GM23248 (cell line): ENCODE measurements at places on chromosomes 5 and 9.
A peak's percentile ranks its signal among the peaks of the same experiment; 100 is the strongest.

GRCh38 chr9:125926936-125927335 is 179.8 kb downstream of the PBX3 start:
- no peak for DNase-seq

- no peak for DNase-seq
Observed at GRCh38 chr5:75960129-75960528, 123.1 kb upstream of the SV2C start.

GRCh38 chr5:53607886-53608285 is 47.4 kb downstream of the NDUFS4 start:
- DNase-seq, result peak; percentile 42

DNA sequence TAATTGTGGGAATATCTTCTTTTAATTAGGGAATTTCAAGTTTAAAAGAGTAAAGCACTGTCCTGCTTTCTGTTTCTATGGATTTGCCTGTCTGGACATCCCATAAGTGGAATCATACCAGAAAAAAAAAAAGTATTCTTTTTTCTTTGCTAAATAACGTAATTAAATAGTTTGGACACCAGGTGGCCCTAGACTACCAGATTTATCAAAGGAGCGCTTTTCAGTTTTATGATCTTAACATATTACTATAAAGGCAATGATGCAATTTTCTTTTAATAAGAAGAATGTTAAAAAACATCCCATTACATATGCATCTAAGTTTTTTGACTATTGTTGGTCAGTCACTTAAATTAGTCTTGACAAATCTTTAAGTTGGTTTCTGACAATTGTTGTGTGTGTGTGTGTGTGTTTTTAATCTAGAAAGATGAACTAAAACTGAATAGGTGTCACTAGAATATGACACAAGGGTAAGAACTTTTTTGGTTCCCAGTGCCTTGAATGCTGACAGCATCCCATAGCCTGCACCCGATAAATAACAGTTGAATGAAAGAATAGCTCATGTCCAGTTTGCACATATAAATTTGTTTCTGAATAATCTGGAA is 49.5 kb downstream of the C5orf22 start:
- peak; percentile 78 for DNase-seq

DNA sequence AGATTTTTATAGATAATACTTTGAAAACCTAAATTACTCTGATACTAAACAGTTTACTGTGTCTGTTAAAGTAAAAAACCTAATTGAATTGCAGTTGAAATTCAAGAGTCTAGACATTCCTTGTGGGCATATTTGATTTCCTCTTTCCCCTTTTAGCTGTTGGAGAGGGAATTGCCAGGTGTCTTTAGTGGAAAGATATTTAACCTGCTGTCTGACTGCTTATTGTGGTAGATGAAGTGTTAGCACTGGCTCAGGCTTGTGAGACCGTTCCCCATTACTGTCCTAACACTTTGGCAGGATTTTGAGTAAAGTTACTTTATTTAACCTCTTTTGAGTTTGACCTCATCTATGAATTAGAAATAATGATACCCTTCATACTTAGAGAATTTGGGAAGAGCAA is 16.4 kb downstream of the MAP3K1 start:
- no peak for DNase-seq

DNA sequence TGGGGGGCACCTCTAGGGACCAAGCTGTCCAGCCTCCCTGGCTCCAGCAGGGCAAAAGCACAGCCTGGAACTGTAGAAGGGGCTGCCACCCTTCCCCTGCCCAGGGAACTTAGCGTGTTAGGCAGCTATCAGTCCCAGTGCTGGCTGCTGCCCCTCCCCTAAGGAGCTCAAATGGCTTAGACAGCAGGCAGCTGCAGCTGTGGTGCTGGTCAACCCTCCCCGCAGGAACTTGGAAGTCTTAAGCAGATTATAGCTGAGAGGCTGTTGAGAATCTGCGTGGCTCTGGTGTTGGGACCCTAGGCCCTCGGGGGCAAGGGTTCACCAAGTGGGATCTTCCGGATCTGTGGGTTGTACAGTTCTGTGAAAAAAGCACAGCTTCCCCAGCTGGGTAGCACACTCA is 536.5 kb upstream of the CDH10 start:
- no peak for DNase-seq

DNA sequence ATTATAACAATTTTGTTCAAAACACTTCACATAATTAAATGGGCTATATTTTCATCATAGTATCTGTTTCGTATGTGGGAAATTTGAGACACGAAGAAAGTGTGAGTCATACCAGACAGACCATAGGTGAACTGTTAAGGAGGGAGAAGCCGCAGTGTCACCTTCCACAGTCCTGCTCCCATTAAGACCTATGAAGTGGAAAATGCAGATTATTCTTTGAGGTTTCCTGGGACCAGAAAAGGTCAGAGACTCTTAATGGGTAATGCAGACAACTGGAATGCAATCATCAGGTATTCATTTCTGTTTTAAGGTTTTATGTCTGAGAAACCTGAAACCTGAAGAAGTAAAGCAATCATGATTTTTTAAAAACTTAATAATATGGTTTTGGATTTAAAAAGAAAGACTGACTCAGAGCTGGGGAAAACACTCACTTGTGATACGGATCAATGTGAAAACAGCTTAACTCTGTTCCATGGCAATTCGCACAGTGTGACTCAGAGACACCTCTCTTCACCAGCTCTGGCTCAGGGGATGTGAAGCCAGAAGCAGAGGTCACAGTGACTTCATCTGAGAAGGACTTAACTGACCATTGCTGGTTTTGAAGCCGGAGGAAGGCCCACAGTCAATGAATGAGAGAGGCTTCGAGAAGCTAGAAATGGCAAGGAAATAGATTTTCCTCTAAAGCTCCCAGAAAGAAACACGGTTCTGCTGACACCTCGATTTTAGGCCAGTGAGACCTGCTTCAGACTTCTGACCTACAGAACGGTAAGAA is 17.2 kb upstream of the GCNT1 start:
- peak; percentile 82 for DNase-seq

DNA sequence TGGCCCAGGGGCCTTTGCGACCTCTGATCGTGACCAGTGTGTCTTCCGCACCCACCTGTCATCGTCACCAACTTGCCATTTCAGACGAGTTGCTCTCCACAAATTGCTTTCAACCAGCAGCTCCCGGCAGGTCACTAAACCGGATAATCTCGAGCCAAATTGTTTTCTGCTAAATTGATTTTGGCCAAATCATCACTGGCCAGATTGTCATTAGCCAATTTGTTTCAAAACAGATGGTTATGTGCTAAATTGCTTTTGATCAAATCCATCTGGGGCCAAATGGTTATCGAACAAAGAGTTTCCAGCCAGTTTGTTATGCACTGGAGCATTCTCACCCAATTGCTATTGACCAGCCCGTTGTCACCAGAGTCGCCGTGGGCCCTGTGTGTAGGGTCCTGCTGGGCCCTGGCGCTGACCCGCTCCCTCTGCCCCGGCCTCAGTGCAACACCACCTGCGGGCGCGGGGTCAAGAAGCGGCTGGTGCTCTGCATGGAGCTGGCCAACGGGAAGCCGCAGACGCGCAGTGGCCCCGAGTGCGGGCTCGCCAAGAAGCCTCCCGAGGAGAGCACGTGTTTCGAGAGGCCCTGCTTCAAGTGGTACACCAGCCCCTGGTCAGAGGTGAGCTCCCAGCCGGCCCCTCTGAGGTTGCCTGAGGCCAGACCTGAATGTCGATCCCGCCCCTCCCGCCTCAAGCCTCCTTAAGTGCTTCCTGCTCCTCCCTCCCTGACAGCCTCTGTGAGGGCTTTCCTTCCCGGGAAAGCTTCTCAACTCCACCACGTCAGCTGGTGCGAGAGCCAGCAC is 35.6 kb downstream of the ADAMTSL2 start:
- no peak for DNase-seq

- no peak for DNase-seq
Observed at GRCh38 chr5:176575488-176576422, 26.6 kb downstream of the CDHR2 start.

DNA sequence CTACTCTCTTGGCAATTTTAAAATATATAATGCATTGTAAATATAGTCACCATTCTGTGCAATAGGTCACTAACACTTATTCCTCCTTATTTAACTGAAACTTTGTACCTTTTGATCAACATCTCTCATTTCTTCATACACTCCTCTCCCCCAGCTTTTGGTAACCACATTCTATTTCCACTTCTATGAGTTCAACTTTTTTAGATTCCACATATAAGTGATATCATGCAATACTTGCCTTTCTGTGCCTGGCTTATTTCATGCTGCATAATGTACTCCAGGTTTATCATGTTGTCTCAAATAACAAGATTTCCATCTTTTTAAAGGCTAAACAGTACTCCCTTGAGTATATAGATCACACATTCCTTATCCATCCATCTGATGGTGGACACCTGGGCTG is 188.8 kb downstream of the NXNL2 start:
- no peak for DNase-seq

- no peak for DNase-seq
Observed at GRCh38 chr5:104247260-104247659, 684.7 kb upstream of the NUDT12 start.

GRCh38 chr9:88197016-88197415 is 58.7 kb upstream of the SPATA31C2 start:
- DNase-seq, result peak; percentile 78

GRCh38 chr5:83118471-83118870 is 41.1 kb downstream of the XRCC4 start:
- peak; percentile 13 for DNase-seq

DNA sequence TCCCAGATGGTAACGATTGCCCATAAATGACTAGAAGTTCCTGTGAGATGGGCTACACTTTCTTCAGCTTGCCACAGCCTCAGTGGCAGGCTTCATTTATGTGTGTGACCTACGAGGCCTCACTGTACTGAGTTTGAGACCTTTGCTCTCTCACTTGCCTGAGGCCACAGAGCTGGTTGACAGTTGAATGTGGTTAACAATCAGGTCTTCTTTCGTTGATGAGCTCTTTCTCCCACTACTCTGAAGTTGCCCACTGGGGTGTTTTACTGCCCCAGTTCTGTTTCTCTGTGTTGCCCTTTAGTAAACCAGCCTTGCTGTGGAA is 70.5 kb downstream of the CYFIP2 start:
- no peak for DNase-seq

- no peak for DNase-seq
Observed at GRCh38 chr9:84781931-84782866, 112.7 kb downstream of the NTRK2 start.

GRCh38 chr5:112717506-112718082 is 20.1 kb upstream of the APC start:
- DNase-seq, result no peak

DNA sequence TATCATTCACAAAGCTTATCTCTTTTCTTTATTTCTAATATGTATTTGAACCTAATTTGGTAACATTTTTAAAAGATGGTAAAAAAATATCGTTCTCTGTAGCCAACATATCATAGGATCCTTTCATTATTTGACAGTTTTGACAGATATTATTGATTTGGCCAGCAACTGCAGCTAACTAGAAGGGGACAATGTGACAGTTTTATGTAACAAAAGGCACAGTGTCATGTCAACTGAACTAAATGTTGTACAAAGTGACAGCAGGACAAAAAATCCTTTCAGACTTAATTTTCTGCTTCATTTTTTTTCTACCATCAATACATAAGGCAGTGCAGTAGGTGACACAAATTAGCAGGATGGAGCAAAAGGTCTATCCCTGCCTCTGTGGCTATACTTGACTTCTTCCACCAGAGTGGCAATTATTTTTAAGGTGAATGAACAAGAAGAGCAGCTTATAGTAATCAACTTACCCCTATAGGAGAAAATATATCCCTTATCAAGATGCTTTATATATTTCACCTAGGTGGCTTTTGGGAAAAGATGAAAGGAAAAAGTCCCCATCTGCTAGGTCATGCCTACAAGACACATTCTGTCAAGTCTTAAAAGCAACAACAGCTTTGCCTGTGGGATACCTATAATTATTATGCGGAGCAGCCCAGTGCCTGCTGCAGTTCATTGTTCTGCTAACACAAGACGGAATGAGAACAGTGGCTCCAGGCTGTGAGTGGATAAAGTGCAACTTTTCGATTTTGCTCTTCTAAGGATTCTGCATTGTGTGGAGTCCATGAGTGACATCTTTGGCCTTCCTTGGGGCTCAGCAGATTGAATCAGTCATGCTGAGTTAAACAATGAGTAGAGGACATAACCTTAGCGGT is 694.9 kb downstream of the ISL1 start:
- no peak for DNase-seq

DNA sequence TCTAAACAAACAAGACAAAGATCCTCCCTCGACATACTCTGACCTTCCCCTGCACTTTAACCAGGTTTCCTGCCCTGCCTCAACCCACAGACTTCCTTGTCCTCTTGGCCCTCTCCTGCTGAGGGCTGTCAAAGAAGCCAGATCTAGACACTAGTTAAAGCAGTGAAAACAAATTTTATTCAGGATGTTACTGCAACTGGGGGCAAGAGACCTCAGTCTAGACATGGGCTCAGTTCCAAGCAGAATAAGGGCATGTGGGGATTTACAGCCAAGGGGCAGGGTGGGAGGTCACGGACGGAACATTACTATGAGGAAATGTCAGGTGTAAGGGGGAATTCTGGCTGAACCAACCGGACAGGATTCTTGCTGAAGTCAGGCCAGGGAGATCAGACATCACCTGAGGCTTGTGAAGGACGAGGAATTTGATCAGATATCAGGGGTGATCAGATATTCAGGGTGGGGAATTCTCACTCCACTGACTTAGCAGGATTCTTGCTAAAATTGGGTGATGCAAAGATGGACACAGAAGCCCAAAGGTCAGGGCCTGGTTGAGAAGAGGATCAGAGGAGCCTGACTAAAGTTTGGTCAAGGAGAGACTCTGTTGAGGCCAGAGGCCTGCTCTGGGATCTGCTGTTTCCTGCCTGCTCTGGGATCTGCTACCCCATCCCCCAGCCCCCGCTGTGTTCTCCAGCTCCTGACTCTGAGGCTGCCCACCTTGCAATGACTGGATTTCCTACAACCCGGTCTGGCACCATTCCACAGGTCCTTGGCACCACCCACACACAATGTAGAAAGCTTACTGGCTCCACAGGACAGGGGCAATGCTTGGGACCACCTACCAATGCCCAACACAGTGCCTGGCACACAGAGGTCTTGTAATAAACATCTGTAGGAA is 21.5 kb downstream of the GABBR2 start:
- no peak for DNase-seq

- no peak for DNase-seq
Observed at GRCh38 chr5:74613283-74613682, 27.2 kb downstream of the ENC1 start.

GRCh38 chr9:125437771-125438221 is 176.2 kb downstream of the GAPVD1 start:
- DNase-seq, result no peak

- no peak for DNase-seq
Observed at GRCh38 chr9:88645172-88645878, 110.3 kb downstream of the NXNL2 start.

DNA sequence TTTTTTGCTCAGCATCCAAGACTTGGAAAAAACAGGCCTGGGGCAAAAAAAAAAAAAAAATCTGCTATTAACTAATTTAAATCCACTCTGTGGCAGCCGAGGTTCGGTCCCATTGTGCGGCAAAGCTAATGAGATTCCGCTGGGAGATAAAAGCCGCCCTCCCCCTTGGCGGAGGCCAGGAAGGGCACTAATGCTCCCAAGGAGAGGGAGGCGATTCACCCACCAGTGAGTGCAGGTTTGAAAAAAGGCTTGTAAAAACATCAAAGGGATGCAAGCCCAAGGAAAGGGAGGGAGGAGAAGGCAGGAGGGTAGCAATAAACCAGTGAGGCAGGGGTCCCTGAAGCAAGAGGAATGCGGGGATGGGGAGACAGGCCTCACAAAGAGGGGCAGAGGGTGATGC is 129.5 kb upstream of the RAPGEF1 start:
- no peak for DNase-seq
